ENCODE measurements at places on chromosomes 16 and 17.

DNA sequence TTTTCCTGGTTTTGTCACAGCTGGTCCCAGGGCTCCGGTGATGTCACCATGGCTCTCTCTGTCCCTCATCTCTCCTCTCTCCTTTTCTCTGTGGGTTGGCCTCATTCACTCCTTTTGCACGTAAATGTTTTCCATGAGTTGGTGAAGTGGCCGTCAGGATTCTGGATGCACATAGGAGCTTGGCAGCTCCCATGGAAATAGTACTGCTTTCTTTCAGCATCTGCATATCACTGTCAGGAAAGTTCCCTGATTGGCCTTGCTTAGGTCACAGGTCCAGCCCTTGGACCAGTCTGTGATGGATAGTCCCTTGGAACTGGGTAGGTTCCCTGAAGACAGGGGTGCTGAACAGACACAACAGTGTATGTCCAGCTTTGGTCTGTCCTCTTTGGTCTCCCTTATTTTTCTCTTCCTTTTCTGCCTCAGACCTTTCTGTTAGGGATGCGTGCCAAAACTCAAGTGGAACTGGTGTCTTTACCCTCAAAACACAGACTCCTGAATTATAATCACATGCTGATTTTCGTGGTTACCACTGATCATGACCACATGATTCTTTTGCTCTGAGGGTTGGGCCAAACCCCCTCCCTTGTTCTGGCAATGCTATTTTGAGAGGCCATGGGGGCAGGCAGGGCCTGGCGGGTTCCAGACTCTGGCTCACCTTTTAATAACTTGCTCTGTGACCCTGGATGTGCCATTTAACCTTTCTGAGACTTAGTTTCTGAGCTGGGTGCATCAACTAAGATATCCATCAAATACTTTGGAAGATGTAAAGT, 99.0 kb downstream of the MSI2 start:
- H3K4me3 ChIP-seq = no peak overlapping the region
- DNase-seq = no peak
- H3K27me3 ChIP-seq = no peaks in the 10 kb centered on the region
- H3K27ac ChIP-seq = no peak overlapping the region

DNA sequence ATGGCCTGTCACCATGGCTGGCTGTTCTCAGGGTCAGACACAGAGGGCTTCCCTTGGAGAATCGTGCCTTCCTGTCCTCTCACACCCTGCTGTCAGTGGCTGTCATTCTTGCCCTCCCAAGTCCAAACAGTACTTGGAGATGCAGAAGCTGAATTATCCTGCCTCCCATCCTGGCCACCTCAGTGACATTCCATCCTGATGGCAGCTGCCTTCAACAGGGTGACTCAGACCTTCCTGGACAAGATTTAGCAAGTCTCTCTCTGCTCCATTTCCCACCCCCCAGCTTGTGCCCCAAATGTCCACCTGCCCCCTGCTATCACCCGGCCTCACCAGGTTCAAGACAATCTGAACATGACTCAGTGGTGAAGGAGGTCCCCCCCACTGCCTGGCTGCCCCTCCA, 4.8 kb upstream of the KRT36 start:
- peaks cover 11% of the 10 kb centered on the region for H3K4me1 ChIP-seq
- no peak overlapping the region for H3K4me3 ChIP-seq
- no peaks in the 10 kb centered on the region for H3K36me3 ChIP-seq
- H3K27me3 ChIP-seq = no peaks in the 10 kb centered on the region
- no peak for DNase-seq

DNA sequence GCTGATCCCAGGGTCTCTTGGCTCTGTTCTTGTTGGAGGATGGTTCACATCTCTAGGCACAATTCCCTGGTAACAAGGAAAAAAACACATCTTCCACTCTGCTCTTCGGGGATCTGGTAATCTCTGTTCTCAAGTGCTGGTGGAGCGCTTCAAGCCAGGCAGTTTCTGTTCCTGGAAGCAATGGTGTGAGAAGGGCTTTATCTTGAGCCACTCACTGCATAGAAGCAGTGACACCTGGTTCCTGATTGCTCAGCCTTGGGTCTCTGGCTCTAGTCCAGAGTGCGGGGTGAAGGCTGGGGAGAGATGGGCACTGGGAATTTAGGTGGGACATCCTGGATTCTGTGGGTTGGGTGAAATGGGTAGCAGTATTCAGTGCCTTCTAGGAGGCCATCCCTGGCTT, 14.1 kb downstream of the AKAP1 start:
- peaks cover 5% of the 10 kb centered on the region for H3K4me1 ChIP-seq
- H3K36me3 ChIP-seq = peaks cover 4% of the 10 kb centered on the region
- peak overlapping the region; percentile 74 for H3K27ac ChIP-seq
- DNase-seq = no peak

DNA sequence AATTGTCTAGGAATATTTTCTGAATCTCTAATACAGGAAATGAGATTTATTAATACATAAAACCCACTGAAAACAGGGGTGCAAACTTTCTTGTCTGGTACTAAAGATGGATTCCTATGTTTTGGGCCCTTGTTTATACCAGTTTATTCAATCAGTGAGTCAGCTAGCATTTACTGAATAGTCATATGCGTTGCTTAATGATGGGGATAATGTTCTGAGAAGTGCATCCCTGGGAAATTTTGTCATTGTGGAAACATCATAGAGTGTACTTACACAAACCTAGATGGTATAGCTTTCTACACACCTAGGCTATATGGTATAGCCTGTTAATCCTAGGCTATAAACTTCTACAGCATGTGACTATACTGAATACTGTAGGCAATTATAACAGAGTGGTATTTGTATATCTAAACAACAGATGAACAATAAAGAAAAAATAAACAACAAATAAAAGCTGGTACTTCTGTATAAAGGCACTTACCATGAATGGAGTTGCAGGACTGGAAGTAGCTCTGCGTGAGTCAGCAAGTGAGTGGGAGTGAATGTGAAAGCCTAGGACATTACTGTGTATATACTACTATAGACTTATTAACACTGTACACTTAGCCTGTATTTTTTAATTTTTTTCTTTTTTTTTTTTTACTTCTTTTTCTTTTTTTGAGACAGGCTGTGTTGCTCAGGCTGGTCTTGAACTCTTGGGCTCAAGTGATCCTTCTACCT, 63.7 kb downstream of the SIAH1 start:
- H3K27ac ChIP-seq = no peak overlapping the region
- DNase-seq = peak; percentile 27
- H3K4me3 ChIP-seq = no peak overlapping the region
- H3K36me3 ChIP-seq = peaks cover 39% of the 10 kb centered on the region
- no peaks in the 10 kb centered on the region for H3K27me3 ChIP-seq

GRCh38 chr16:88406096-88407041, 23.6 kb downstream of the ZNF469 start:
- DNase-seq = no peak
- no peaks in the 10 kb centered on the region for H3K27me3 ChIP-seq
- H3K27ac ChIP-seq = no peak overlapping the region
- no peaks in the 10 kb centered on the region for H3K36me3 ChIP-seq

DNA sequence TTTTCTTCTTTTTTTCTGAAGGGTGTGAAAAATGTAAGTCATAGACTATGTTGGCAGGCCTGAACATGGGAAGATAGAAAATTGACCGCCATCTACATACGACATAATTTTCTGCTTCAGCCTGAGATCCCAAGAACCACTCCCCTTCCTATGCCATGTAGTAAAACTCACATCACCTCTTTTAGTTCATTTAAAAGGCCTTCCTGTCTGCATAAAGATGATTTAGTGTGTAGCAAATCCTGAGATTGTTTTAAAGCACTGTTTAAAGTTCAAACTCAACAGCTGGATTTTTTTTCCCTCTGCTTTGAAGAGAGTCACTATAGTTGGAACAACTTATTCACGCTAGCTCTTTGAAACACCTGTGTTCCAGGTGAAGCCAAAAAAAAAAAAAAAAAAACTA, 101.5 kb downstream of the NLK start:
- peaks cover 4% of the 10 kb centered on the region for H3K4me1 ChIP-seq
- no peak overlapping the region for H3K4me3 ChIP-seq
- H3K27me3 ChIP-seq = no peaks in the 10 kb centered on the region
- H3K36me3 ChIP-seq = peaks cover 23% of the 10 kb centered on the region
- H3K27ac ChIP-seq = no peak overlapping the region
- no peak for DNase-seq

DNA sequence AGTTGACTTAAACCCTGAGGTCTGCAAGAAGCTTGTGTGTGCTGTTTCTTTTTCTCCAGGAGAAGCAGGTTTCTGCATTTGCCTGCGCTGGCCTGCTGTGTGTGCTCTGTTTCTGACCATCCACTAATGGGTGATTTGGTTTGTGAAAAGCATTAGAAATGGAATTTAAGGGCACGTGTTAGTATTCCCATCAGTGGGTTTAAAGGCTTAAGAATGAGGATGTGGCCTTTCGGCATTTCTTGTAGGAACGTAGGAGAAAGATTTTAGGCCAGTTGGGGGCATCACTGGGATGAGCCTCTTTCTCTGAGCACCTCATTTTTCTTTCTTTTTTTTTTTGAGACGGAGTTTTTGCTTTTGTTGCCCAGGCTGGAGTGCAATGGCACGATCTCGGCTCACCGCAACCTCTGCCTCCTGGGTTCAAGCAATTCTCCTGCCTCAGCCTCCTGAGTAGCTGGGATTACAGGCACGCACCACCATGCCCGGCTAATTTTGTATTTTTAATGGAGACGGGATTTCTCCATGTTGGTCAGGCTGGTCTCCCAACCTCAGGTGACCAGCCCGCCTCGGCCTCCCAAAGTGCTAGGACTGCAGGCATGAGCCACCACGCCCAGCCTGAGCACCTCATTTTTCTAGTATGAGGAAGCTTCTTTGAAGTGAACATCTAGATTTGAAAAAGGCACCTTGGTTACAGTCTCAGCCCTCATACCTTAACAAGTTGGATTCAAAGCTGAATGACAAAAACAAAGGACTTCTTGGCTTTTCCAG, 110.3 kb downstream of the BANP start:
- H3K4me3 ChIP-seq = no peak overlapping the region
- H3K36me3 ChIP-seq = peaks cover 21% of the 10 kb centered on the region
- no peak for DNase-seq
- no peaks in the 10 kb centered on the region for H3K27me3 ChIP-seq
- H3K27ac ChIP-seq = no peak overlapping the region

DNA sequence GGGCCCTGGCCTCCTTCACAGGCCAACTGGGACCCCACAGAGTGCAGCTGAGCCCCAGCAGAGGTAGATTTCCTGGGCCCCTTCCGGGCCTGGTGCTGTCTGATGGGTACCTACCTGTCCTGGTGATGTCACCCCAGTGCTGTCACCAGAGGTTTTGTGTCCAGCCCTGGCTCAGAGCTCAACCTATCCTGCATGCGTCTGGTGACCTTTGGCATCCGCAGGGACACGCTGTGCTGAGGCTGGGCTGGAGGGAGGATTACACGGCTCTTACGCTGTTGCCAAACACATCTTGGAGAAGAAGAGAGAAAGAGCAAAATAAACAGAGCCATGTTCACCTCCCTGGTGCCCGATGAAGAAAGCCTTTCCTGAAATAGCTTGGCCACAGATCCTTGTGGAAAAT, 70.6 kb upstream of the MED9 start:
- no peak overlapping the region for H3K4me3 ChIP-seq
- H3K36me3 ChIP-seq = no peaks in the 10 kb centered on the region
- no peak overlapping the region for H3K27ac ChIP-seq
- H3K27me3 ChIP-seq = no peaks in the 10 kb centered on the region

DNA sequence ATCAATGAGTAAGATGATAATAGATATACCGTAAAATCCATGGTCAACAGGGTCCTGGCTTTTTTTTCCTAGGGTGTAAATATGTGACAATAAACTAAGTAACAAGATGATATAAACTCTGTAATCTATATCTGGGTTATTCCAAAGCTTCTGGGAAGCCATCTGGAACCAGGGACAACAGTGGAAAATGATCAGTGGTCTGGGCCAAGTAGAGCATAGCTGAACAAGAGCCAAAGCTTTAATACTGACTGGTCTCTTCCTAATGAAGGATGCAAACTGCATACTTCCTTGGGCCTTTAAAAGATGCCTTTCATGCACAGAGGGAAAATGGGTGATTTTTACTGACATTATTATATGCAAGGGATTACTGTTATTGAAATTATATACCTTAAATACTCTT, 8.9 kb downstream of the CA10 start:
- H3K4me1 ChIP-seq = peaks cover 42% of the 10 kb centered on the region
- H3K36me3 ChIP-seq = no peaks in the 10 kb centered on the region
- no peak overlapping the region for H3K4me3 ChIP-seq

DNA sequence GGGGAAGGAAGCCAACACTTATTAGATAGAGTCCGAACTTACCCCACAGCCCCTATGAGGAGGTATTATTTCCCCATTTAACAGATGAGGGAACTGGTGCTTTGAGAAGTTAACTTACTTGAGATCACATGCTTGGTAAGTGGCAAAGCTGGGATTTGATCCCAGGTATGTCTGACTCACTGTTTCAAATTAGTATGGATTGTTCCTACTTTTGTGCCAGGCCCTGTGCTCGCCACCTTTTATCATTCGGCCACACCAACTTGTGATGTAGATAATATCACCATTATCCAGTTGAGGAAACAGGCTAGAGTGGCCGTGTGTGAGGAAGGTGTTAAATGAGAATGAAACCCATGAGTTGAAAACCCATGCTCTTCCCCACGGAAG, 10.7 kb downstream of the HIRIP3 start:
- H3K36me3 ChIP-seq = peaks cover 69% of the 10 kb centered on the region
- no peaks in the 10 kb centered on the region for H3K4me1 ChIP-seq
- no peak overlapping the region for H3K27ac ChIP-seq
- no peak overlapping the region for H3K4me3 ChIP-seq
- no peak for DNase-seq

DNA sequence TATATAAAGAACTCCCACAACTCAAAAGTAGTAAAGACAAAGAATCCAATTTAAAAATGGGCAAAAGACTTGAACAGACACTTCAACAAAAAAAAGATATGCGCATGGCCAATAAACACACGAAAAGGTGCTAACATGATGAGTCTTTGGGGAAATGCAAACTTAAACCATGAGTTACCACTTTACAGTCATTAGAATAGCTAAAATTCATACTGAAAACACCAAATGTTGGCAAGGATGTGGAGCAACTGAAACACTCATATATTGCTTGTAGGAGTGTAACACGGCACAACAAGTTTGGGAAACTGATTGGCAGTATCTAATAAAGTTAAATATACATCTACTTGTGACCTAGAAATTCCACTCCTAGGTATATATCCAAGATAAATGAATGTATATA, 3.0 kb upstream of the PIK3R5 start:
- no peaks in the 10 kb centered on the region for H3K36me3 ChIP-seq
- H3K4me1 ChIP-seq = no peaks in the 10 kb centered on the region
- H3K27ac ChIP-seq = no peak overlapping the region
- no peak for DNase-seq
- no peak overlapping the region for H3K4me3 ChIP-seq
- peaks cover 21% of the 10 kb centered on the region for H3K27me3 ChIP-seq

GRCh38 chr16:11264155-11264832, 4.8 kb downstream of the TNP2 start:
- H3K36me3 ChIP-seq = no peaks in the 10 kb centered on the region
- H3K27ac ChIP-seq = no peak overlapping the region
- no peak overlapping the region for H3K4me3 ChIP-seq
- DNase-seq = no peak
- H3K4me1 ChIP-seq = no peaks in the 10 kb centered on the region
